Femur (tissue), 1 donor: ENCODE measurements at places on chromosomes 7 and 10.
A peak's percentile ranks its signal among the peaks of the same experiment; 100 is the strongest.

DNA sequence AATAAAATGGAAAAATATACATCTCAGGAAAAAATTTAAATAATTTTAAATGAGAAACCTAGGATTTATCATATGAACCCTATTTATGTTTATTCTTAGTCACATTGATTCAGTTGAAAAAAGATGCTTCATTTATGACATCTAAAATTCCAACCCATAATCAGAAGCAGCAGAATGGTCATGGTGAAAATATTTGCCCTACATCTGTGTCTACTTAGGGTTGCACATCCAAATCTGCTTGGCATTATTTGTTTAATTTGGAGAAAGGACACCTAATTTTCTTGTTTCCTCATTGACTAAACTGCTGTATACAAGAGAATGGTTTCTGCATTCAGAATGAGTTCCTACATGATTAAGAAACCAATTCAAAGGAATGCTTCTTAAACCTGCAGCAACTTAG, 72.9 kb upstream of the SKAP2 start:
- DNase-seq, result no peak

DNA sequence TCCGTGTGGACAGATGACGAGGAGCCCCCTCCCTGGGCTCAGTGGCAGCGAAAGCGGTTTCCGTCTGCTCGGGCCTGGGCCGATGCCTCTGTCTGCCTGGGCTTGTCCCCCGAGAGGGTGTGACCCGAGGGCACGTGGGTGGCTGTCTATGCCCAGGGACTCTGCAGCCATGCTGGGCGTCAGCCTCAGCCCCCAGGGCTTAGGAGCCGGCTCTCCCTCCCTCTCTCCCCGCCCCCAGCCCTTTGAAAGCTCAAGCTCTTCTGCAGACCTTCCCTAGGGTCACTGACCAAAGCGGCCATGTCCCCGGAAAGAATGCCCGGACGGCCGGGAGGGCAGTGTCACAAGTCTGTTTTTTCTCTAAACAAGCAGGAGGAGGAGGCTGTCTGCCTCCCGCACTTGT, 7.1 kb downstream of the MICALL2 start:
- no peak for DNase-seq

DNA sequence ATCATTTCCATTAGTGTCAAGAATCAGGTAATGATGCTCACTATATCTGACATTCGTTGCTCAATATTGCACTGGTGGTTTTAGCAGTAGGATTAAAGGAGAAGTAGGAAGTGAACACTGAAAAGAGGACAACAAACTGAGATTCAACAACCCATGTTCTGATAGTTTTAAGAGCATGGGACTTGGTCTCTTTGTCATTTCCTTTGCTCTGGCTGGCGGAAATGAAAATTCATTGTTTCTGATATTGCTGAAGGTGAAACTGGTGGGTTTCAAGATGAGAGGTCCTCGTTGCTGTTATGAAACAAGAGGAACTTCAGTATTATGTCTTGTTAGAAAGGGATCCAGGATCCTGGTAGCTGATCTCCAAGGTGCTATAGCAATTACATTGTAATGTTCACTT, 129.0 kb downstream of the DNAH11 start:
- DNase-seq, result no peak

DNA sequence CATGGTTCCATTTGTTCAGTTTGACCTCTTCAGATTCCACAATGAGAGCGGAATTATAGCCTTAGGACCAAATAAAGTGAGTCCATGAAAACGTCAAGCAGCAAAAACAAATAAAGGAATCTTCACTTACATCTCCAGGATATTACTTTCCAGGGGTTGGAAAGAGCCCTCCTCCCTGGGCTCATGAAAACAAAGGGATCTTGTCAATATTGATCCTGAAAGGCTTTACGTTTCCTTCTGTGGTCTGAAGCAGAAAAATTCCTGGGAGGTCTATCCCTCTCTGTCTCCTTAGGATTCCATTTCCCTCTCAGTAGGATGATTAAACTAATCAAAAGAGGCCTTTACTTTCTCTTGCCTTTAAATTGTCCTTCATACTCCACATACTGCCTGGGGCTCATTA, 293.5 kb downstream of the GPAM start:
- no peak for DNase-seq

DNA sequence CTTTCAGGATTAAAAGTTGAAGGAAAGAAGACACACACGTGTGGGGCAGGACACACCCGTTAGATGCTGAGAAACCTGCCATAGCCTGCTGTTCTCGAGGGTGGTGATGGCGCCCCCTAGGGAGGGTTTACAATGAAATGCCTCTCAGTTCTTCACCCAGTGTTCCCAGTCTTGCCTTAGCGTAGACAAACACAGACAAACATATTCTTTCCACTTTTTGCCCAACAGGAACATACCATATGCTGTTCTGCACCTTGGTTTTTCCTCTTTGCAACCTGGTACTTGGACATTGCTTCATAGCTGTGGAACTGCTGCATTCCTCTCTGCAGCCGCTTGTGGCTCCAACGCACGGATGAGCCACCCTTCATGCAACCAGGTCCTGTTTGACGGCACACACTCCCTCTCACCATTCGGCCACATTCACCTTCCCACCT, 23.3 kb upstream of the HSPA12A start:
- DNase-seq, result no peak

- no peak for DNase-seq
Observed at GRCh38 chr10:62422068-62422590, 48.0 kb downstream of the ZNF365 start.

- DNase-seq, result no peak
Observed at GRCh38 chr10:102564209-102564834, 60.5 kb downstream of the SUFU start.

GRCh38 chr10:14684354-14684753, 90.3 kb downstream of the FAM107B start:
- DNase-seq, result no peak

DNA sequence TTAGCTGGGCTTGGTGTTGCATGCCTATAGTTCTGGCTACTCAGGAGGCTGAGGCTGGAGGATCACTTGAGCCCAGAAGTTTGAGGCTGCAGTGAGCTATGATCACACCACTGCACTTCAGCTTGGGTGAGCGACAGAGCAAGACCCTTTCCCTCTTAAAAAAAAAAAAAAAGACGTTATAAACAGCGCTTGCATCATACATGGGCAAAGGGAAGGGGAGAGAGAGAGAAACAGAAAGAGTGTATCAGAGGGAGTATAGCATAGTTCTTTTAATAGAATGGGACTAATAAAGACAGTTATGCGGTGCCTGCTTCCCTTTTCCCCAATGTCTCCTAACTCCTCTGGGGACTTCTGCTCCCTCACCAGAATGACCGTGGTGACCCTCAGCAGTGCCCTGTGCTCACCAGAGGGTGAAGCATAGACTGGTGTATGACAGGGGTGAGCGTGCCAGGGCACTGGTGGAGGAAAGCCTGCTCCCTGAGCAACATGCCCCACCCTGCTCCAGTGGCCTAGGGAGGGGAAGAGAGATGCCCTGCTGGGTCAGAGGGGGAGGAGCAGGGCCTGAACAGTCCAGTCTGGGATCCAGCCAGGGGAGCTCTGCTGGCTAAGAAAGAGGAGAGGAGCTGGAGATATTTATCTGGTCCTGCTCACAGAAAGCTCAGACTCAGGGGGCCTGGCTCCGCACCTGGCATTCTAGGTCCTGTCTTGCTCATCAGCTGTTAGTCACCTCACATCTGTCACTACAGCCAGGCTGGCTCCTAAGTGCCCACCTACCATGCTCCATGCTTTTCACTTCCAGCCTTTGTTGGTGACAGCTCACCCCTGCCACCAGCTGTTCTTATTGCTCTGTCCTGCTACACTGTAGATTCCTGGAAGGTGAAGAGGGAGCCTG, 2.2 kb downstream of the PDZD7 start:
- DNase-seq, result no peak

GRCh38 chr7:122913608-122914007, 27.3 kb upstream of the CADPS2 start:
- DNase-seq, result no peak

- peak; percentile 60 for DNase-seq
Observed at GRCh38 chr7:139918480-139918879, 89.4 kb downstream of the TBXAS1 start.

DNA sequence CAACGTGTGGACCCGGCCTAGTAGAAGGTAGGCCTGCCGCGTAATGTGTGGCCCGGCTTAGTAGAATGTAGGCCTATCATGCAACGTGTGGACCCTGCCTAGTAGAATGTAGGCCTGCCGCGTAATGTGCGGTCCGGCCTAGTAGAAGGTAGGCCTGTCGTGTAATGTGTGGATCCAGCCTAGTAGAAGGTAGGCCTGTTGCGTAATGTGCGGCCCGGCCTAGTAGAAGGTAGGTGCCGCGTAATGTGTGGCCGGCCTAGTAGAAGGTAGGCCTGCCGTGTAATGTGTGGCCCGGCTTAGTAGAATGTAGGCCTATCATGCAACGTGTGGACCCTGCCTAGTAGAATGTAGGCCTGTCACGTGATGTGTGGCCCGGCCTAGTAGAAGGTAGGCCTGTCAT, 11.9 kb upstream of the GTPBP4 start:
- DNase-seq, result no peak

DNA sequence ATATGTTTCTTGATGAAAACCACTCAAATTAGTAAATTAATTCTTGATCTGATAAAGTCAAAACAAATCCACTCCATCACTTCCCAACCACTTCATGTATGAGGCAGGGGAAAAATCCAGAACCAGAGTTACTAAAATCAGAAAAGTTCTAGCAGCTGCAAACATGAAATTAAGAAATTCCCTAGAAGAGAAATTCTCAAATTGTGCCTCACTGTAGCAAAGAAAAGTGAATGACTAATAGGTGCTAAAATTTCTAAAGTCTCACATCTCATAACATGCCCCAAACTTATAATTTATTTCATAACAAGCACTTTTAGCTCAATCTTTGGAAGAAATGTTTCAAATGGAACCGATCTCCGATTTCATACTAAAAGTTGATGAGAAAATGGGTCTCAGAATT, 345.0 kb upstream of the AOAH start:
- DNase-seq, result no peak

- no peak for DNase-seq
Observed at GRCh38 chr7:92916770-92917224, 80.4 kb upstream of the CDK6 start.

DNA sequence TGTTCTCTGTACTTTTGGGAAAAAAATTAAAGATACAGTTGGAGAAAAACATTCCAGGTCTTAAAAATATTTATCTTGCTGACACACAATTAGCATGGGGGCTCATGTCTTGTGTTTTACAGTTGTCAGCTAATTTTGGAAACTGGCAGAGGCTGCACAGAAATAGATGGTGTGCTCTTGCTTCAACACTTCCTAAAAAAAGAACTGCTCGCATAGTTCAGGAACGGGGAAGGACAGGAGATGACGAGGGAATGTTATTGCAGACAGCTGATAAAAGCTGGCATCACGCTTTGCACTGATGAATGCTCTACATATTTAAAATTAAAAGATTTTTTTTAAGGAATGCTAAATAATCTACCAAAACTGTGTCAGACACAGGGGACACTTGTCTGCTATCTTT, 103.5 kb upstream of the CELF2 start:
- peak; percentile 24 for DNase-seq

GRCh38 chr7:88233828-88234227, 14.0 kb upstream of the SRI start:
- no peak for DNase-seq

DNA sequence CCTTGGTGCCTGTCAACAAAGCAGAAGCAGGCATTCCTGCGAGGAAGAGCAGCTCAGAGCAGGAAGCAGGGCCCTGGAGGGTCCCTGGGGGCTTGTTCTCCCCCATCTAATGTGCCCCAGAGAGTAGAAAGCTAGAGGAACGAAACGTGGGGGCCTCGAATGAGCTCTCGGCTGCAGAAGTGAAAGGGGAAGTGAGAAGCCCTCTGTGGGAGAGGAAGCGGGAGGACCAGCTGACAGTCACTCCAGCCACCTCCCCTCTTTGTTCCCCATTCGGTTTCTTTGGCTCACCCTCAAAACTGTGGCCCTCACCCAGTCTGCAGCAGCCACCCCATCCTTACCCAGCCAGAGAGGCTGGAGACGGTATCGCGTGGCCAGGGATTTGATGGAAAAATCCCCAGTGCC, 25.0 kb downstream of the C10orf105 start:
- peak; percentile 61 for DNase-seq

GRCh38 chr7:140053812-140054539, 8.8 kb downstream of the PARP12 start:
- no peak for DNase-seq

DNA sequence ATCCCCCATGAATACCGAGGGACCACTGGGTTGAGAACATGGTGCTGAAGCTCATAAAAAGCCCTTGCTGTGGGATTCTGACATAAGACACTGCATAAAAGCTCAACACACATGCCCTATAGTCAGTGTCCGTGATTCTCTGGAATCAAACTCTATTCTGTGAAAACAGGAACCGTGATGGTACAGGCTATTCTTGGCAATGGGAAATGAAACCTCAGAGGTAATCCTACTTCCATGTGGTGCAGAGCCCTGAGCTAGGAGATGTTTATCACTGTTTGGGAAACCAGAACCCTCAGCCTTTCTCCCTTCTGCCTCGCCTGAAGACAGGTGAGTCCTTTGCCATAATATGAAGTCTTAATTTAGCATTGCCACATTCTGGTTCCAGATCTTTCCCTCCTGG, 80.8 kb upstream of the PRSS1 start:
- no peak for DNase-seq

- DNase-seq, result no peak
Observed at GRCh38 chr7:126203185-126203584, 1049.6 kb downstream of the GRM8 start.

DNA sequence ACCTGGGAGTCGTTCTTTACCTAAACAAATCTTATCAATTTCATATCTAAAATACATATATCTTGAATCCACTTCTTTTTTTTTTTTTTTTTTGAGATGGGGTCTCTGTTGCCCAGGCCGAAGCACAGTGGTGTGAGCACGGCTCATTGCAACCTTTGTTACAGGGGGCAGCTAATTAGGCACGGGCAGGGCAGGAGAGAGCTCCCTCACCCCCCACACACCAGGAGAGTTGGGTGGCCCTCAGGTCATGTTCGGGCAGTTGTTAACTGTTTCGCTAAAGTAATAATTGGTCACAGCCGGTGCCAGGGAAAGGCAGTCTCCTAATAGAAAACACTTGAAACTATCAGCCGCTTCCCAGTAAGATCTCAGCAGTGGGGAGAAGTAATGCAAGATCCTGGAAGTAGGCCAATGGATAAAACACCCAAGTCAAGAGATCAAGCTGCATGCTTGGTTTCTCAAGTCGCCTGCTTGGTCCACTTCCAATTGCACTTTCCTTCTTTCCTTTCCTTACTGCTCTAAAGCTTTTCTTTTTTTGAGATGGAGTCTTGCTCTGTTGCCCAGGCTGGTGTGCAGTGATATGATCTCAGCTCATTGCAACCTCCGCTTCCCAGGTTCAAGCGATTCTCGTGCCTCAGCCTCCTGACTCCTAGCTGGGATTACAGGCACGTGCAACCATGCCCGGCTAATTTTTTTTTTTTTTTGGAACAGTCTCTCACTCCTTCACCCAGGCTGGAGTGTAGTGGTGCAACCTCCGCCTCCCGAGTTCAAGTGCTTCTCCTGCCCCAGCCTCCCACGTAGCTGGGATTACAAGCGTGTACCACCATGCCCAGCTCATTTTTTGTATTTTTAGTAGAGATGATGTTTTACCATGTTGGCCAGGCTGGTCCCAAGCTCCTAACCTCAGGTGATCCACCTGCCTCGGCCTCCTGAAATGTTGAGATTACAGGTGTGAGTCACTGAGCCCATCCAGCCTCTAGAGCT, 21.3 kb upstream of the EFCAB10 start:
- no peak for DNase-seq
